Calu3 (cell line): ENCODE measurements at places on chromosomes 5 and 9.

- peak; percentile 4 for DNase-seq
These were observed 295.5 kb upstream of the SMC2 start for GRCh38 chr9:103798620-103799019.

DNA sequence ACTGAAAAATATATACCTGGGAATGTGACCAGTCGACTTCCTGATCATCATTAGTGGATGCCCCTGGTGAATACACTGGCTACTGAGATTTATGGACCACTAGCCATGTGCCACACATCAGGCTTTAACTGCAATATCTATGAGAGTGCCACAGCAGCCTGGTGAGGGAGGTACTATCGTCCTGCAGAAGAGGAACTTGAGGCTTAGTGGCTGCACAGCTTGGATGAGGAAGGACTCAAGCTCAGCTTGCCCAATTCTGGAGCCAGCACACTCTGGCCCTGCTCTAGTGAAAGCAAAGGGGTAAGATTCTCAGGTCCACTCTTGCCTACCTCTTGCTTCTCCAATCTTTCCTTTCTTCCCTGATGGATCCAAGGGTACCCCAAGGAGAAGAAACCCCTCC is 129.3 kb downstream of the ENTREP1 start:
- DNase-seq, result no peak

GRCh38 chr5:142821034-142821732 is 51.0 kb downstream of the ARHGAP26 start:
- no peak for DNase-seq

DNA sequence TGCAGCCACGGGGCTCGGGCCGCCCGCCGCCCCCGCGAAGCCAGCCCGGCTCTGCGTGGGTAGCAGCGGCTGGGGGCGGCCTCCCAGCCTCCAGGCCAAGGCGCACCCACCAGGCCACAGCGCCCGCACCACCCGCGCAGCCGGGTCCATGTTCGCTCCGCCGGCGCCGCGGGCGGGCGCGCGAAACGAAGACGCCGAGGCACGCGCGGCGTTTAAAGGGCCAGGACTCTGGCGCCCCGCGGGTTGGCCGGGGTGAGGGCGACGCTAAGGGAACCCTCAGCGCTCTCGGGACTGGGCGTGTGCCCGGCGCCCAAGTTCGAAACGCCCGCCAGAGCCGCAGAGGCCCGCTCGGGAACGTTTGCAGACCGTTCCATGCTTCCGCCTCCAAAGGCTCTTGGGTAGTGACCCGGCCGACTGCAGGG is at the start of gene PTGES2:
PTGES2 (minus strand) TSS at position 162 of the 422 bp plus-strand sequence; CDS start at position 150, 12 bp downstream.
- peak; percentile 74 for DNase-seq

DNA sequence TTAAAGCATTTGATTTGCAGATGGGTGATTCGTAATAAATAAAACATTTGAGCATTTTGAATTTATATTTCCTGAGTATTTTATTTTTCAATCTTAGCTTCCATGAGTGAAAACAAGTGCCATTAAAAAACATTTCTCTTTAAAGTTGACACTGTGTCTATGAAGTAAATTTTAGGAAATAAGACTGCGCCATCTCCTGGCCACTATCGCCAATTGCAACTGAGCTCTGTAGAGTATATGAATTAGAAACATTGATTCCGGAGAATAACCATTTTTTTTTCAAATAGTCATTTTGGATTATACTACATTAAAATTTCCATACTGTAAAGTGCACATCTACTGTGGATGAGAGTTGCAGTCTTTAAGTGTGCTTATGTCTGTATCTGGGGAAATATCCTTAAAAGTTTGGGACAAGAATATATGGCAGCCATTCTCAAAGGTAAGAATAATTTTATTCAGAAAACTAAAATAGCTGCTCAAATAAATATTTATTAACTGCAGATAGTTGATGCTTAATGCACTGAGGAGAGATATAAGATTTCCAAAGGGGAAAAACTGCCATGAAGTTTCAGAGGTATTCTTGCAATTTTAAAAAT is 5.9 kb downstream of the DMRTA1 start:
- DNase-seq, result peak; percentile 36

DNA sequence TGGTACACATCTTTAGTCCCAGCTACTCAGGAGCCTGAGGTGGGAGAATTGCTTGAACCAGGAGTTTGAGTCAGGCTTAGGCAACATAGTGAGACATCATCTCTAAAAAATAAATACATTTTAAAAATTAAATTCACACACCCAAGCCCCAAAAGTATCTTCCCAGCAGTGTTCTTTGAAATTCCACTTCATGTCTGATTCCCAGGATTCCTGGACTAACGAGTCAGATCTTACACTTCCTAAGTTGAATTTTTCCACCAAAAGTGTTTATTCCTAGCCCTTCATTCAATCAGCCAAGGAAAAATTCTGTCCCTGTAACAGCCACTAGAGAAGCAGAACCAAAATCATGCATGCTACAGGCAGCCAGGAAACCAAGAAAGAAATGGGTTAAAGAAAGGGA is 970.9 kb downstream of the EFNA5 start:
- no peak for DNase-seq

DNA sequence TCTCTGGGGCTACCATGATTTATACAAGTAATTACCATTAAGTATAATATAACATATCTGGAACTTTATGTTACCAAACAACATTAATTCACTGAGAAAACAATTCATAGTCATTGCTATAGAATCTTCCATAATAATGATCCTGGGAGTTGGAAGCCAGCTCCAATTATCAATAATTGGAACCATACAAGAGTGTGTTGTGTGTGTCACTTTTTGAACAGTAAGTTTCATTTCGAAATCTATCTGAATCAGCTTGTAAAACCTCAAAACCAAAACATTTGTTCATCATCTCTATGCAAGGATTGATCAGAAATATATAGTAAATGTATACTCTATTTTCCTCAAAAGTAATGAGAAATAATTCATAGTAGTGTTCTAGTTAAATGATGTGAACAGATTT is 348.1 kb downstream of the ARL15 start:
- DNase-seq, result no peak

DNA sequence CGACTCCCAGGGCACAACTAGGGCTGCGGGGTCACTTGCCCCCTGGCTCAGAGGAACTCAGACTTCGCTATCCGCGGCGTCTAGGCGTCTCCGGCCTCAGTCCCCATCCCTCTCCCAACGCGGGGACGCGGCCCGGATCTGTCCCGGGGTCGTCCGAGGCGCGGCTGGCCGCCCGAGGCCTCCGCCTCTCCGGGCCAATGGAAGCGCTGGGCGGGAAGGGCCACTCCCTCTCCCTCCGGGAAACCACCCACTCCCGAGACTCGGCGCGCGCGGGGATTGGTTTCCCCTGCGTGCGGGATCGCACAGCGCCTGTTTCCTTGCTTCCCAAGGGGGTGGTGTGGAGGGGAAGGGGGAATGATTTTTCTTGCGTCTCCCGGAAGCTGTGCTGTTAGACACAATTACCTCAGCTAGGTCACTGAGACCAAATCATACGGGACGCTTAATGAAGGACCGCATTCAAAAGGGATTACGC is 38.3 kb downstream of the NR2F1 start:
- DNase-seq, result peak; percentile 82

GRCh38 chr9:16552252-16552651 is 318.2 kb downstream of the BNC2 start:
- no peak for DNase-seq

DNA sequence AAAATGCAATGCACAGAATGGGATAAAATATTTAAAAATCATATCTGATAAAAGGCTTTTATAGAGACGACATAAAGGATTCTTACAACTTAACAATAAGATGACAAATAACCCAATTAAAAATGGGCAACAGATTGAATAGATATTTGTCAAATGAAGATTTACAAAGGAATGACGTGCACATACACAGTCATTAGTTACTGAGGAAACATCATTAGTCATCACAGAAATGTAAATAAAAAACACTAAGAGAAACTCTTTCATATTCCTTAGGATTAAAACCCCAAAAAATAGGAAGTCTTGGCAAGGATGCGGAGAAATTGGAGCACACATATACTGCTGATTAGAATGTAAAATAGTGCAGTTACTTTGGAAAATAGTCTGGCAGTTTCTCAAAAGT is 1886.0 kb upstream of the CDH6 start:
- no peak for DNase-seq

GRCh38 chr5:11258001-11258400 is 497.0 kb upstream of the DAP start:
- DNase-seq, result no peak

- no peak for DNase-seq
These were observed 27.6 kb downstream of the MRPS27 start for GRCh38 chr5:72292411-72292810.

GRCh38 chr9:95317893-95318211 is 343 bp upstream of the FANCC start:
- no peak for DNase-seq

GRCh38 chr9:87494970-87495471 is 2.6 kb upstream of the DAPK1 start:
- no peak for DNase-seq

- DNase-seq, result no peak
These were observed 68.8 kb upstream of the ABL1 start for GRCh38 chr9:130766021-130766926.

- DNase-seq, result no peak
These were observed 302.6 kb downstream of the KIF4B start for GRCh38 chr5:155316070-155316714.

DNA sequence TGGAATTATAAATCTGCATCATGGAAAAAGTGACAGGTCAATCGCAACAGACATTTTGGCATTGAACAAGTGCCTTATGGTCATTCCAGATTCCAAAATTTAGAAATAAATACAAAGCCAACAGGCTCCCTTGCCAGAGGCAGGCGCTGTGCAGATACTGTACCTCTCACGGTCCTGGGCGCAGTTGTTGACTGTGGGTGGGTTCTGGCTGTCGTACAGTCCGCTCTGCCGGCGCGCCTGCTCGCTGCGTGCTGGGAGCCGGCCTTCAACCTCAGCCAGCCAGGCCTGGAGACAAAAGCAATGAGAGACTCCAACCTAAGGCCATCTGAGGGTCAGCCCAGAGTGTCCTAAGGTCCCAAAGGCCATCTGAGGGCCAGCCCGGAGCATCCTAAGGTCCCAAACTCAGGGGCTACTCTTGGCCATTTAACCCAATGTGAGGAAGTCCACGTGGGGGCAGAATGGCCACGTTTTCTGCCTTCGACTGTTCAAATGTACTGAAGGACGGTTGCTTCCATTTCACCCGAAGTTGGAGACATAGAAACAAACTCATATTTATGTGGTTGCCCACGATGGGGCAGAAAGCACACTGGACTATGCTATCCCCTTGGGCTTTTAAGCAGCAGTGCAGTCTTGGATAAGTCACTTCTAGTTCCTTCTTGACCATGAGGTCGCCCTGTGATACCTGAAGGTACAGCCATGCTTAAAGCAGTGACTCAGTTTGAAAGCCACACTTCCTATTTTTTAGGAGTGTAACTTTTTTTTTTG is 65.2 kb downstream of the USP20 start:
- DNase-seq, result no peak

DNA sequence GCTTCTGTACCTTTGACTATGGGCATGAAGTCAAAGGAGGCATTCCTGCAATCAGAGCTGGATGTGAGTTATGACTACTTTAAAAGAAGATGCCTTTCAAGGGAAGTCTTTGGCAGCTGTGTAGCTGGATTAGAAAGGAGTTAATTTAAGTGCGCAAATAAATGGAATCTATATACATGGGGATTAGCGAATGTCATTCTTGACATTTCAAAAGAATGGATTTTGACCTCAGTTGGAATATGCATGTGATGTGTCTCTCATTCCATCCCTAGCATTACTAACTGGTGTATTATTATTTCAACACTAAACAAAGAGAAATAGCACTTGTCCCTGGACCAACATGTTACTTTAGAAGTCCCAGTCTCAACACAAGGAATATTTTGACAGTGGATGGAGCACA is 359.6 kb upstream of the SLC24A2 start:
- DNase-seq, result no peak

DNA sequence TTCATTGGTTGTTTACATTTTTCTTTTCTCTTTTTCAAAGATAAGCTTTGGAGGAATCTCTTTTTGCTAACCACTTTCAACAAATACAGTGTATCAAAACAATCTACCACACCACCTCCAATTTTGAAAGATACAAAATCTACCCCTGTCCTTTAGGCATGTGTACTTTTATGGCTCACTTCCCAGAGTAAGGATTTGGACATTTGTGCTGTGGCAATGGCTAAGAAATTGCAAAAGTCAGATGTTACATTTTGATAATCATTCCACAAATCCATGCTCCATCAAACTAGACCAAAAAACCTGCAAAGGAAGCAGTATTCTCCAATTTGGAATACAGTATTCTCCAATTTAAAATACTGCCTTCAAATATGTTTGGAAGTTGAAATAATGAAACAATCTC is 204.9 kb downstream of the MCTP1 start:
- DNase-seq, result no peak

- DNase-seq, result no peak
These were observed 89.5 kb downstream of the LMX1B start for GRCh38 chr9:126703002-126703865.

GRCh38 chr5:88889189-88890069 is 6.4 kb upstream of the MEF2C start:
- DNase-seq, result peak; percentile 46

- no peak for DNase-seq
These were observed 306.2 kb upstream of the ELAVL2 start for GRCh38 chr9:24132244-24132643.

- DNase-seq, result no peak
These were observed 128.3 kb upstream of the HAPLN1 start for GRCh38 chr5:83848941-83849340.

GRCh38 chr9:133147412-133148198 is 16.1 kb downstream of the GBGT1 start:
- DNase-seq, result peak; percentile 86

DNA sequence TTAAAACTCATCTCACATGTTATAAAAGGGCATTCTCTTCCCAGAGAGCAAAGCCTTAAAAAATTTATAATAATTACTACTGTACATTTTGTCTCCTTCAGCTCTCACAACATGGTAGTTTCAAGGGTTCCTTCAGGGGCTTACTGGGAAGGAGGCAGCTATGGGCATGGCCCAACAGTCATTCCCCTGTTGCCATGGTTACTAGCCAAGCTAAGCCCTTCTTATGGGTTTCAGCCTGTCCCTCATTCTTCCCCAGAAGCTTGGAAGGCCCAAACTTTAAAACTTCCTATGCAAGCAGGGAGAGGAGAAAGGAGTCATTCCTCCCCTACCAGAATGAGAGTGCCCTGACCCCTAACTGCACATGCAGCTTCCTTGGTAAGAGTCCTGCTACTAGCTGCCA is 82.2 kb upstream of the CNTLN start:
- no peak for DNase-seq

- no peak for DNase-seq
These were observed 172.1 kb upstream of the PPP1R2B start for GRCh38 chr5:156677963-156678362.

GRCh38 chr5:6087576-6087975 is 290.8 kb downstream of the MED10 start:
- DNase-seq, result no peak

DNA sequence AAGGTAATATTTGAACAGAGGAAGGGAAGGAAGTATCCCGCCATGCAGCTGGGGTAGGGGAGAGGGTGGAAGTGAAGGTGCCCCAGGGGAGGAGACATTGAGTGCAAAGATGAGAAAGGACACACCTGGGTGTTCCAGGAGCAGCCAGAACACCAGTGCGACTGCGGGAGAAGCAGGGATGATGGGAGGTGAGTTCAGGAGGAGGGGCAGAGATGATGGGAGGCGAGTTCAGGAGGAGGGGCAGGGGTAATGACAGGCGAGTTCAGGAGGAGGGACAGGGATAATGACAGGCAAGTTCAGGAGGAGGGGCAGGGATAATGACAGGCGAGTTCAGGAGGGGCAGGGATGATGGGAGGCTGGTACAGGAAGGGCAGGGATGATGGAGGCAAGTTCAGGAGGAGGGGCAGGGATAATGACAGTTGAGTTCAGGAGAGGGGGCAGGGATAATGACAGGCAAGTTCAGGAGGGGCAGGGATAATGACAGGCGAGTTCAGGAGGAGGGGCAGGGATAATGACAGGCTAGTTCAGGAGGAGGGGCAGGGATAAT is 17.2 kb upstream of the SPOCK1 start:
- no peak for DNase-seq
